ENCODE measurements at places on chromosomes 2 and 18.

- no peak for DNase-seq
Observed at GRCh38 chr2:168355779-168356476, 100.1 kb upstream of the CERS6 start.

DNA sequence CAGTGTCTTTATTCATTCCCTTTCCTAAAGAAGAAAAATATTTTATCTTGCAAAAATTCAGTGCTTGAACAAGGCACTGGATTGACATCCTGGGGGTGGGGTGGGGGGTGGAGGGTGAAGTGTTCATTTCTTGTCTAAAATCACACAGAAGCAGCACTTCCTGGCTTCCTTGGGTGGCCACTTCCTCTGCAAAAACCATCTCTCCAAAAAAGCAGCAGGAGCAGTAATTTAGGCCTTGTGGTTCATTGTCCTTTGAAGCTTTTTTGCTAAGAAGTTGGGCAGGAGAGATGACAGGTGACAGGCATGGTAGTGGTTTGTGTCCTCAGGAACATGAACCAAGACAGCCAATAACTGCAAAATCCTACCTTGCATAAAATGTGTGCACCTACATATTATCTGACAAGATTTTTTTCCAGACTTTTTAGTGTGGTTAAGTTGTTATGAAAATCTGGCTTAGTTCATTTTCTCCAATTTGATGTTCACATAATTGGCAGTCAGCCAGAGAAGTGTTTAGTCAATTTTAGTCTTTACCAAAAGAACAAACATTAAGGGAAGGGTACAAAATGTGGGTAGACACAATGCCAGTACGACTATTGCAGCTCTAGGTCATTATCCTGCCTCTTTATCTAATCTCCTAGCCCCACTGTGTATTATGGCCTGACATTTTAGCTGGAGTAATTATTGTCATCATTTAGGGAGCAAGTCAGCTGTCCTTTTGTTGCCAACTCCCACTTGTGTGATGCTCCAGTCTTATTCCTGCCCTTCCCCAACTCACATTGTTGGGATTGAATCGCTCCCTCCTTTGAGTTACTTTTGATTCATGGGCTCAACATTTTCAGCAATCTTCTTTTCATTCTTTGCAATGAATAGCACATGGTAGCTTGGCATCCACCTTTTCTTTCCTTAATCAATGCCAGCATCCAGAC is 177.2 kb downstream of the MYO3B start:
- no peak for DNase-seq

- DNase-seq: no peak
Observed at GRCh38 chr2:115609978-115610377, 1167.5 kb downstream of the DPP10 start.

DNA sequence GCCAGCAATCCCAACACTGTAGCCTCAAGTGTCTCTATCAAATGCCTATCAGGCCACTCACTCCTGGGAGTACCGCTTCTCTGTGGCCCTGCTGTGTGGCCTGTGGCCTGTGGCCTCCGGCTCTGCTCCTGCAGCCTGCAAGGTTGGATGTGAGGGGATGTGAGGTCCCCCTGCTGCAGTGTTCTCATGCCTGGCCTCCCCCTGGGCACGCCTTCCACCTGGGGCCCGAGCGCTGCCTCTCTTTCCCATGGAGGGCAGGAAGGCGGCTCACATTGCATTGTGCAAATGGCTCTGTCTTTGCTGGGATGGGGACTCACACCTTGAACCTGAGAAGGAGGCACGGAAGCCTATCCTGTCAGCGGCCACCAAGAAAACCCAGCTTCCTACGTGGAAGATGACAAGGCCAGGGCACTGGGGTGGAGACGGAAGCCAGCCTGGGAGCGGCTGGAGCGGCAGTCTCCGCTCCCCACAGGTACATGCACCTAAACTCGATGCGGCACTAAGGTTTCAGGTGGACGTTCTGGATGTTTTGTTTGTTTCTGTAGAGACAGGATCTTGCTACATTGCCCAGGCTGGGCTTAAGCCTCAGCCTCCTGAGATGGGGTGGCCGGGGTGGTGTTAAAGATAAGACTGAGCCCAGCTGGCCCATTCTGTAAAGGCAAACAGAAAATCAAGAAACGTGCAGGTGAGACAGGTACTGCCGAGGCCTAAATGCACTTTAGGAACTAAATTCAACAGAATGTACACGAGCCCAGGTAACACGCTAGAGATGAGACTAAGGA is 140.1 kb downstream of the HDAC4 start:
- DNase-seq: no peak

- DNase-seq: no peak
Observed at GRCh38 chr2:189937691-189938090, 124.8 kb downstream of the MSTN start.

DNA sequence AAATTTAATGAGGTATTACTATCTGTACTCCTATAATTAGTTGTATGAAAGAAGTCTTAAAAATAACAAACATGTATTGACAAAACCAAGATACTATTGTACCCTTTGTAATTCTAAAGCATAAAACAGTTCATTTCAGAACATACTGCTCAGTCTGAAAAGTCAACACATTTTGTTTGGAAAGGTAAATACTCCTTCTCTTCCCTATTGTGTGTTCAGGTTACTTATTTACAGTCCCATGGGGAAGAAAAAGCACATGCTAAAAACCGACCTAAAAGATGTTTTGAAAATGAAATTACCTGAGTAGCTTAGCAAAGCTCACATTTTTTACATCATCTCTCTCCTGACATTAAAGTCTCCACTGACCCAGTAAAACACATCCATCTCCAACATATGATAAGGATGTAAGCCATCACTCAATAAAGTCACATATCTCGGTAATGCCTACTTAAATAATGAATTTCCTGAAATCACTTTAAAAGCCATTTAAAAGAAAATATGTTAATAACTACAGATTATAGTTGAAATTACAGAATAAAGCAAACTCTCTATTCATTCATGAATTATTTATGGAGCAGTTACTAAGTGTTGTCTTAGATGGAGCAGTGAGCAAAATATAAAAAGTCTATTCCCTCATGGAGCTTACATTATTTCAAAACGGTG is 75.6 kb upstream of the FZD5 start:
- DNase-seq: no peak

DNA sequence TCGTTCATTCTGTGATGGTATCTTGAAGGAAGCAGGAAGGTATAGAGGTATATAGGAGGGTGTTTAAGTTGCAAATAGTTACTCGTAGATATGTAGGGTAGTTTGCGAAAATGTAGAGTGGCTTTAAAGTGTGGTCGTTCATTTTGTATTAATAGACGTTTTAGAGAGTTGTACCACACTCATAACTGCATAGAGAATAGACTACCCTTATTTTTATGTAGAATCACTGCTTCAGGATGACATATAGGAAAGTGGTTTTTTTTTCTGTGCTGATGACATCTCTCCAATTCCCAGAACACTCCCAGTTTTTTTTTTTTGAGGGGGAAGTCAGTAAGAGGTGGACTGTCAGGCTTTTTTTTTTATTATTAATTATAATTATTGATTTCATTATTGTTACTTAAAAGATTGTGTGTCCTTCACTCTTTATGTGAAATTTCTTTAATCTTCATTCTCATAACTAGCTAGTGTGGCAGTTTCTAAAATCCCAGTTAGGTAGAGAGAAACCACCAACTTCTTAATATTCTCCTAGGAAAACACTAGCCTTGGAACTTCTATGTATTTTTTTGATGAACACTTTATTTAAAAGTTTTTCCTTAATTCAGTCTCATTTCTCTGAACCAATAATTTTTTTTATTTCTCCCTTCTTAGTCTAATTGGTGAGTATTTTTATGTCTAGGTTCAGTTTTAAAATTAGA is 1.5 kb downstream of the ACTR3 start:
- DNase-seq: no peak

- no peak for DNase-seq
Observed at GRCh38 chr2:189015359-189015758, 41.2 kb downstream of the COL3A1 start.

GRCh38 chr18:33495278-33495677 is 54.8 kb upstream of the CCDC178 start:
- DNase-seq: no peak

DNA sequence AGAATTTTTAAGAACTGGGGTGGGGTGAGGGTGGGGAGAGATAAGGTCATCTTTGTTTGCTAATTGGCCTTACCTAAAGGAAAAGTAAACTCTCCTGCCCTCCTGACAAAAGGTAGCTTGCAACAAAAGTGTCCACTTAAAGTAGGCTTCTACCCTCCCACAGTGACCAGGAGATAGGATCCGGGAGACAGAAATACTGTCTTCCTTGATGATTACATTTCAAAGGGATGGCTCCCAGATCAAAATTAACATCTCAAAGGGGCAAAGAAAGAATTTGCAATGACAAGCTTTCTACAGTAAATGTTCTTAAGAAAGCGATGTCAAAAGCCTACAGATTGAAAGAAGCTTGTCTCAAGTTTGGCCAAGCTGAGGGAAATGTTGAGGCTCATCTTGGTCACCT is 775.3 kb downstream of the CPS1 start:
- no peak for DNase-seq

- no peak for DNase-seq
Observed at GRCh38 chr2:182915369-182916326, 49.2 kb upstream of the FRZB start.

DNA sequence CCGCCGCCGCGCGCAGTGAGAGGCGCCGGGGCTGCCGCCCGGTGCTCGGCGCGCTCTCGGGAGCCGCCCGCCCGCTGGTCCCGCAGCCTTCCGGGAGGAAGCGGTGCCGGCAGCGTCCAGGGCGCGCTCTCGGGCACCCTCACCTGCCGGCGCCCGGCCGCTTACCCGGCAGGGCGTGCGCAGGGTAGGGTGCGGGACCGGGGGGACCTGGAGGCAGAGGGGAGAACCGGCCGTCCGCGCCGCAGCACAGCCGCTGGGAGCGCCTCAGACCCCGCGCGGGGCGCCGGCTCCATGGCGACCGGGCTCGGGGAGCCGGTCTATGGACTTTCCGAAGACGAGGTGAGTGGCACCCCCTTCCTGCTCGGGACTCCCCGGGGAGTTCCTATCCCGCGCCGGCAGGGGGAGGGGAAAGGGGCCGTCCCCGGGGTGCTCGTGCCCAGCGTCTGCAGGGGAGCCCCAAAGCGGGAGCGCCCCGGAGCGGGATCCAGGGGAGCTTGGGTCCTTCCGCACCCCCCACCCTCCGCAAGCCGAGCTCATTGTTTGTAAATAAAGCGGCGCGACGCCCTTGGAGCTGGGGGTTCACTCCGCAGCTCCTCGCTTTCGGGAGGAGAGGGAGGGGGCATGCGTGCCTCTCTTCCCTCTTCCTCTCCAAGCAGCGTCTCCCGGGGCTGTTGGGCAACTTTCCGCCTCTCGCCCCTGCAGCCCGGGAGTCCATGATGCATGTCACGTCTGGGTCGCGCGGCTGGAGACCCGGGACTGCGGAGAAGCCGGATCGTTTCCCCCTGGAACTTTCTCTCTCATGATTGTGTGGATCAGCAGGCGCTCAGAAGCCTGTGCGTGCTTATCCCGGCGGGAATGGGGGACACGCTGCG is 580 bp downstream of the NEDD4L start:
- DNase-seq: peak; percentile 76

GRCh38 chr2:128777196-128778035 is 458.7 kb upstream of the HS6ST1 start:
- no peak for DNase-seq

- DNase-seq: no peak
Observed at GRCh38 chr18:23650968-23651927, 11.5 kb downstream of the ANKRD29 start.

GRCh38 chr2:197452754-197453122 is 614 bp upstream of the COQ10B start:
- no peak for DNase-seq

DNA sequence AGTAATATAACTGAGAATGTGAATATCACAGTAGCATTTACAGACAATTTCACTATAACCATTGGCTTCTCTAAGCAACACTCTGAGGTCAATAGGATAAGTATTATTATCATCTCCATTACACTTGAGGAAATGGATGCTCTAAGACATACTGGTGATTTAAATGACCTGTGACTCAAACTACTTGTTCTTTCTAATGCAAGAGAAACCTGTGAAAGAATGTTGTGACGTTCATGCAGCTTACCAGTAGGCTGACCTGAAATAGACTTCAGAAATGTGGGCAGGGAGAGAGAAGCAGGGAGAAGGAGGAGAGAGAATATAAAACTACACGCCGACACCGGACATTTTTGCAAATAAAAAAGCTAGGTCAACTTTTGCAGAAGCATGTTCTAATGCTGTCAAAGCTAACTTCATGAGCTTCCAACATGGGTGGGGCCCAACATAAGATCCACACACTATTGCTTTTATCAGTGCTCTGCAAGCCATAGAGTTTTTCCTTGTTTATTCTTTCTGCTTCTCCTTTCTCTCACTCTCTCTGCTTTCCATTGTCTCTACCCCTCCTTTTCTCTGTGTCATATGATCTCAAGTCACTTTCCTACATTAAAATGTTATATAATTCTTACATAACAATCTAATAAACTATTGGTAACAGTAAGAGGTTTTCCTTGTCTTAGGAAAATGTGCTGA is 217.6 kb upstream of the FN1 start:
- DNase-seq: no peak

DNA sequence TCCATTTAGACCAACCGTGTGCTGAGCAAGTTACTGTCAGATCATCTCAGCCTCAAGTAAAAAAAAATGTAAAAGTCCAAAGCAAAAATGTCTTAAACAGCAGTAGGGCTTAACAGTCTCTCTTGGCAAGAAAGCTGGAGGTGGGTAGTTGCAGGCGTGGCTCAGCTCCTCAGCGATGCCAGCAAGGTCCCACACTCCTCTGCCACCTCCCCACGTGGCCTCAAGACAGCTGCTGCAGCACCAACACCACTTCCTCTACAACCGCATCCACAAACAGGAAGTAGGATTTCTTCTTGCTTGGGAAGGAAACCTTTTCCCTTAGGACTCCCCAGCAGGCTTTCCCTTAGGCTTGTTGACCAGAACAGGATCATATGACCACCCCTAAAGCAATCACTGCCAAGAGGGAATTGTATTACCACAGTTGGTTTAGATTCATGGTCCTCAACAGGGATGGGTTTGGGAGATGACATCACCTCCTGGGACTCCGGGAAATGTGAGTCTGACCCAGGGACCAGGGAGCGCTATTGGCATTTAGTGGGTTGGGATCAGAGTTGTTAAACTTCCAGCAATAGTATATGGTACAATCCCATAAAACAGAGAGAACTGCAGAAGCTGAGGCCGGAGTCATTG is 97.1 kb downstream of the MAPK4 start:
- DNase-seq: no peak

DNA sequence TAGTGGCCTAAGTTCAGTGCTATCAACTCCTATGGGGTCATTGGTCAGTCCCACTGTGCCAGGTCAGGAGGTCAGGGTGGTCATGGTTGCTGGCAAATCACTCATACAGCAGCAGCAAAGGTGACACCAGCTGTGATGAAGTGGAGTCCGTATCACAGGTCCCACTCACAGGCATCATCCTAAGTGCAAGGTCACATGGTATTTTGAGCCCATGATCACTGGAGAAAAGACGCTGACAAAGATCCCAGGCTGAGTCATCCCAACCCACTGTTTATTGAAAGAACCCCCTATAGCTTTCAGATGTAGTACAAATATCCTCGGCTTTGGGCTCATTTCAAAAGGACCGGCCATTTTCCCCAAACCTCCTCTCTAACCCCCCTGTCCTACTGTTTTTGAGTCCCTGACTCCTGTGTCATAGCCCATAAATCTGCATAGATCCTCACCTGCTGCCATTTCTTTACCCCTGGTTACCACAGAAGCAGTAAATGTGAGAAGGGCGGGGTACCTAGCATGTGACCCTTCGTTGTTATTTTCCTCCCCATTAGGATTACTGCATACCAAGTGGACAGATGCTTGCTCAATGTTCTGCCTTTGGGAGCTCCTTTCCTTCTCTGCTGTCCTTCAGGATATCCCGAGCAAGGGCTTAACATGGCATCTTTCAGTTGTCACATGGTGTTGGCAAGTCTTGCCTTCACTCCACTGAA is 107.7 kb downstream of the COL6A3 start:
- DNase-seq: no peak

Data from Right ventricle myocardium inferior (tissue), 1 donor.